ENCODE measurements at places on chromosomes 5 and 9. TPM values are rescaled to one million over a fixed set of nuclear protein-coding genes. Genes with fewer than 3 reads are reported as not detected.

DNA sequence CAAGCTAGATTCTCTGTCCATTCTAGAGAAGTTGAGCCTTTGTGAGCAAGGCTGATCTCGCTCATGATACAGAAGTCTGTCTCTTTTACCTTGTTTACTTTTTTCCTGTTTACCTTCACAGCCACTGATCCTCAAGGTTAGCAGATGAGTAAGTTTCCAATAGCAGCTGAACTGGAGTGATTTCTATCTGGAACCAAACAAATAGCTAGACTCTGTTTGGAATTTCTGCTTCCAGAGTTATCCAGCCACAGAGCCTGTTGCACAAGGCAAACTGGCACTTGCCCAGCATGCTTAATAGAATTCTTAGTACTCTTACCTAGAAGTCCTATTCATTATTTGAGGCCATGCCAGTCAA is 12.8 kb upstream of the PANK3 start:
- peaks cover 9% of the 10 kb centered on the region for H3K4me1 ChIP-seq
- H3K4me3 ChIP-seq = no peak overlapping the region
- no peaks in the 10 kb centered on the region for H3K36me3 ChIP-seq
- H3K27ac ChIP-seq = no peak overlapping the region

DNA sequence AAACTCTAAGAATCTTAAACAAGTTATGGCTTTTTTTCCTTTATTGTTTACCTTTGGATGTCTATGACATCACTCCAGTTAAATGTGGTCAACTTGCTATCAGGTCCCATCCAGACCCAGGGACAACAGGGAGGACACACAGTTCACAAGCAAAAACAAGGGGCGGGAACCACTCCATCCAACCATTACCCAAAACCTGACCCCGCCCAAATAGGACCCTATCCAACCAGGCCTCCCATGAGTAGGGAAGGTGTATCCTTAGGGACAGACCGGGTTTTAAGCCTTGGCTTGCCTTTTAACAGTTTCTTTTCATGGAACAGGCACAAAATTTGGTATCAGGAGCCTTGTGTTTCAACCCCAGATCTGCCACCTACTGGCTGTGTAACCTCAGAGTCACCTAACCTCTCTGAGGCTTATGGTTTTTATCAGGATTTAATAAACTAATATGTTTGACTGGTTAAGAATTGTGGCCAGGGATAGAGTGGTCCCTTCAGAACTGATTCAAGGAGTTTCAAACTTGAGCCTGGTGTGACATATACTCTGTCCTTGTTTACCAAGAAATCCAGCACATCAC is 127.7 kb upstream of the RAD23B start:
- DNase-seq = no peak
- no peak overlapping the region for H3K4me3 ChIP-seq
- H3K4me1 ChIP-seq = peaks cover 9% of the 10 kb centered on the region
- H3K27ac ChIP-seq = no peak overlapping the region
- no peaks in the 10 kb centered on the region for H3K27me3 ChIP-seq

GRCh38 chr9:127067603-127068220 is 54.7 kb downstream of the ANGPTL2 start:
- H3K4me3 ChIP-seq = no peak overlapping the region
- no peak overlapping the region for H3K27ac ChIP-seq
- DNase-seq = no peak

DNA sequence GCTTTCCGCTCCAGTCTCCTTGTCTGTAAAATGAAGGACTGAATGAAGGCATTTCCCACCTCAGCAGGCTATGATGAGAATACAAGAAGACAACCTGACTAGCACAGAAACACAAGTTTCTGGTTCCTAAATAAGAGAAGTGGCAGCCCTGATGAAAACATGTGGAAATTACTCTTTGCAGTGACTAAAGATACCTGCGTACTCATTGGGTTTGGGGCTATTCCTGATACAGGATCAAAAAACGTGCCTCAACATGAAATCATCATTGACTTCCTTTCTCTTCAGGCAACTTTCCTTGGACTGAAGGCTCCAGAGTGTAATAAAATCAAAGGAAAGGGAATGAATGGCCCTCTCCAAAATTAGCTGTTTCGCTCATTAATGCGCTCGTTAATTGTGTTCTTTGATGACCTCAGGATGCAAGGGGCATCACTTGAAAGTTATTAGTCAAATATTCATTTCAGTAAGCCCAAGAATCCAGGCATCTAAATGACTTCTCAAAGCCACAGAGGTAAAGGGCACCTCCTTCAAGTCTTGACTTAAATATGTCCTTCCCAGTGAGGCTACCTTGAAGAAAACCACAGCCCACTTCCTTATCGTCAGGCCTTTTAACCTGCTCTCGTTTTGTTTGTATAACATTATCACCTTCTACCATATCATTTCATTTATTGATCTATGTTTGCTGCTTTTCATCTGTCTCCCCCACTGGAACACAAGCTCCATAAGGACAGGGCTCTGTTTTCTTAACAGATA is 68.9 kb downstream of the RASEF start:
- H3K36me3 ChIP-seq = no peaks in the 10 kb centered on the region
- no peaks in the 10 kb centered on the region for H3K27me3 ChIP-seq
- H3K4me1 ChIP-seq = no peaks in the 10 kb centered on the region
- DNase-seq = no peak

DNA sequence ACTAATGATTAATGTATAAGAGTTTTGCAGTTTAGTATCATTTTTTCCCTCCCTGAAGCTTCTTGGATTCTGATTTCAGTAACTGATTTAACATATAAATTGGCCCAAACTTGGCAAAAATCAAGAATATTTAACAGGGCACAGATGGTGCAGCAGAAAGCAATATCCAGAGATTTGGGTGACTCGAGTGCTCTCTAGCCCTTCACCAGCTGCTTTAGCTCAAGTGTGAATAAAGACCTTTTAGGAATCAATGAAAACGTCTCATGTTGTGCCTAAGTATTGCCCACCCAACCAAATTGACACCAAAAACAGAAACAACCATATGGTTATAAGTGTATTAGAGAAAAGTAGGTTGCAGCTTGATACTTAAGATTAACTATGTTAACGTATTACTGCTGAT is 933.4 kb upstream of the PTPRD start:
- DNase-seq = no peak
- H3K4me3 ChIP-seq = no peak overlapping the region
- H3K27ac ChIP-seq = no peak overlapping the region
- H3K27me3 ChIP-seq = no peaks in the 10 kb centered on the region
- H3K4me1 ChIP-seq = no peaks in the 10 kb centered on the region

DNA sequence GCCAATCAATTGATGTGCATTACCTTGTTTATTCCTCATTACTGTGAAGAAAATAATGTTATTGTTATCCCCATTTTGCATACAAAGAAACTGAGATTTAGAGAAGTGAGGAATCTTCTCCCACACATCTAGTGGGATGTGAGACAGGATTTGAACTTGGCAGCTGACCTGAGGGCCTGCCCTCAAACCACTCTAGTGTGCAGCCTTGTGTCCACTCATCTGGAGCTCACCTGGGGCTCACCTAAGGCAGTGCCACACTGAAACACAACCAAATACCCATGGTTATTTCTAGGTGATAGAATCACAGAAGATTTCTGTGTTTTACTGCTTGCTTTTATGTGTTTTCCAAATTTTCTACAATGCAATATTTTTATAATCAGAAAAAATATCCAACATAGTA is 94.7 kb upstream of the SAP30L start:
- no peaks in the 10 kb centered on the region for H3K27me3 ChIP-seq
- peaks cover 16% of the 10 kb centered on the region for H3K4me1 ChIP-seq
- no peak overlapping the region for H3K4me3 ChIP-seq
- DNase-seq = no peak
- H3K36me3 ChIP-seq = no peaks in the 10 kb centered on the region

DNA sequence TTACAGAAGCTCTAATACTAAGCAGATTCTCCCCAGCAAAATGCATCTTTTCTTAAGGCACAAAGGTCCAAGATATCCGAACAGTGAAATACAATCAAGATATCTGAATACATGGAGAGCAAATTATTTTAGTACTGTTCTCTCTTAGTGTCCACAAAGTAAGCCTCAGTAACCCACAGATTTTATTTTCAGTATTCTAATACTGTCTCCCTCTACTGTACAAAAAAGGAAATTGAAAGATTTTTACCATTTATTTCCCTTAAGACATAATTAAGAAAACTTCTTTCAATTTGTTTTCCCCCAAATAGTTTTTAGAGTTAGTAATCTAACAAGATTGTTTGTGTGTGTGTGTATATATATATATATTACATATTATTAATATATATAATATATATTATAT is 24.7 kb upstream of the NOL6 start:
- no peaks in the 10 kb centered on the region for H3K27me3 ChIP-seq
- H3K4me1 ChIP-seq = no peaks in the 10 kb centered on the region
- no peaks in the 10 kb centered on the region for H3K36me3 ChIP-seq

DNA sequence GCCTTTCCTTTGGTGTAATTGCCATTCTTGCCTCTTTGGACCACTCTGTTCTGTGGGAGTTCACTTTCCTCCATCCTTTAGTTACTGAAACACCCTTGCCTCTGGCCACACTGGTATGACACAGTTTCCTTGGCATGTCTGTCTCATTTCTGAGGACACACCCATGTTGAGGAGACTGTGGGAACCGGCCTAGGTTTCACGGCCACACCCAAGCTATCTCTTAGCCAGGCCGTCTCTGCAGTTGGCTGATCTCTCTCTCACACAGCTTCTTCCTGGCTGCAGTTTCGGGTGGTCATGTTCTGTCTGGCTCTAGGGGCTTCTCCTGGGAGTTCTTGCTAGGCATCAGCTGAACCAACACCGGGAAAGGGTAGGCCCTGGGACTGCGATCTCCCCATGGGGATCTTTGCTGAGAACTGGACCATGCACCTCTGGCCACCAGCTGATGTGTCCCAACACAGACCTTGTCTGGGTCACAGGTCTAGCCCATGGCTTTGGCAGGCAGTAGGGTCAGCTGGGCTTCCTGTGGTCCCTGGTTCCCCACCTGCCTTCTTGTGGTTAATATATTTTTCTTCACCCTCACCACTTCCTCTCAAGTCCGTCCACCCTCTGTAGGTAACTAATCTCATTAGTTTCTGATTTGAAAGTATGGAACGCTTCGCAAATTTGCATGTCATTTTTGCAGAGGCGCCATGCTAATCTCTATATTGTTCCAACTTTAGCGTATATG is 24.9 kb downstream of the ARHGEF37 start:
- no peaks in the 10 kb centered on the region for H3K4me1 ChIP-seq
- H3K4me3 ChIP-seq = no peak overlapping the region
- H3K36me3 ChIP-seq = no peaks in the 10 kb centered on the region
- no peak for DNase-seq

- no peaks in the 10 kb centered on the region for H3K36me3 ChIP-seq
- DNase-seq = no peak
- peaks cover 23% of the 10 kb centered on the region for H3K4me1 ChIP-seq
- H3K27ac ChIP-seq = no peak overlapping the region
- no peak overlapping the region for H3K4me3 ChIP-seq
Observed at GRCh38 chr5:179319123-179319522, 26.1 kb downstream of the ADAMTS2 start.

- H3K4me1 ChIP-seq = peaks cover 11% of the 10 kb centered on the region
- no peak overlapping the region for H3K27ac ChIP-seq
- no peak overlapping the region for H3K4me3 ChIP-seq
- H3K27me3 ChIP-seq = no peaks in the 10 kb centered on the region
Observed at GRCh38 chr5:68953231-68953874, 140.5 kb upstream of the SLC30A5 start.

- no peak for DNase-seq
- no peaks in the 10 kb centered on the region for H3K36me3 ChIP-seq
- H3K27me3 ChIP-seq = no peaks in the 10 kb centered on the region
- no peak overlapping the region for H3K4me3 ChIP-seq
- H3K4me1 ChIP-seq = peaks cover 22% of the 10 kb centered on the region
Observed at GRCh38 chr5:150147670-150148069, 8.0 kb downstream of the PDGFRB start.

DNA sequence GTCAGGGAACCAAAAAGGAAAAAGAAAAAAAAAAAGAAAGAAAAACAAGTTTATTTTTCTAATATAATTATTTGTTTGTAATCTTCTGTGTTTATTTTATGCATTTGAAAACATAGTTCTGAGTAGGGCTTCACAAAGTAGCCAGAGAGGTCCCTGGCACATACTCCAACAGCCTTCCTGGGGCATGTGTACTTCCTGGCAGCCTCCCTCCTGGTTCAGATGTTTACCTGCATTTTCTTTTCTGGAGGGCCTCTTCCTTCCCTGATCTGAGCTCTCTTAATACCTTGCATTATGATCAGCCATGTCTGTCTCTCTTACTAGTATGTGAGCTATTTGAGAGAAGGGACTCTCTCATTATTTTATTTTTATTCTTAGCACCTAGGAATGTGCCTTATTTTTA is 361.8 kb downstream of the KDM4C start:
- no peak overlapping the region for H3K27ac ChIP-seq
- no peaks in the 10 kb centered on the region for H3K36me3 ChIP-seq
- no peak overlapping the region for H3K4me3 ChIP-seq
- no peaks in the 10 kb centered on the region for H3K27me3 ChIP-seq

DNA sequence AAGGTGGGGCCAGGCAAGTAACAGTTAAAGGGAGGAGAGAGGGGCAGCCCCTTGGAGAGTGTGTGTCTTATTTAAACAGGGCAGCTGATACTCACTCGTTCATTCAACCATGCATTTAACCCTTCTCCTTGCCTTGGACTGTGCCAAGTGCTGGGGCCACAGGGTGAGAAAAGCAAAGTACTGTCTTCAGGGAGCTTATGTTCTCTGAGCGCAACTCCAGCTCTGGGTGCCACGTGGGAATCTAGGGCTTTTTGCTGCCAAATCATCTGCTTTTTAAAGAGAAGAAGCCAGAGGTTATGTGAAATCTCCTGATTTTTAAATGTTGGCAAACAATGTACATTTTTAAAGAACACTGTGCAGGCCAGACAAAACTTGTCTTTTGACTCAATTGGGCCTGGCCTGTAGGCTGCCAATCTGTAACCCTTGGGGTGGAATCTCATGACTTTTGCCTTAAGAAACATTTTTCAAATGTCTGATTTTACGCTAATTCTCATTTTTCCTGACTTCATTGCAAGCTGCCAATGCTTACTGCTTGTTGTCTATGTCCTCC is 157.8 kb downstream of the NTRK2 start:
- no peaks in the 10 kb centered on the region for H3K36me3 ChIP-seq
- DNase-seq = no peak
- no peak overlapping the region for H3K4me3 ChIP-seq
- H3K4me1 ChIP-seq = peaks cover 24% of the 10 kb centered on the region
- no peak overlapping the region for H3K27ac ChIP-seq

- DNase-seq = no peak
- H3K27ac ChIP-seq = no peak overlapping the region
- no peaks in the 10 kb centered on the region for H3K36me3 ChIP-seq
Observed at GRCh38 chr5:74013222-74013621, 387.2 kb downstream of the ARHGEF28 start.

The TPPP gene
- total RNA-seq = not detected

The TMEM203 gene
- total RNA-seq = 21.6 TPM

The ZNF366 gene
- total RNA-seq = not detected

The MEIKIN gene
- total RNA-seq = not detected

The FGF18 gene
- total RNA-seq = 0.22 TPM

The CAMK2A gene
- total RNA-seq = 0.09 TPM

The POLE3 gene
- 48.2 TPM for total RNA-seq

The TAF11L6 gene
- not detected for total RNA-seq

The SH2D3C gene
- 1.9 TPM for total RNA-seq

The SLC25A2 gene
- 0.22 TPM for total RNA-seq

The PRUNE2 gene
- total RNA-seq = 18.4 TPM
